ENCODE measurements at places on chromosomes 6 and 20.

- DNase-seq = no peak
Measured at GRCh38 chr6:160519603-160520042, 144.5 kb downstream of the LPA start.

DNA sequence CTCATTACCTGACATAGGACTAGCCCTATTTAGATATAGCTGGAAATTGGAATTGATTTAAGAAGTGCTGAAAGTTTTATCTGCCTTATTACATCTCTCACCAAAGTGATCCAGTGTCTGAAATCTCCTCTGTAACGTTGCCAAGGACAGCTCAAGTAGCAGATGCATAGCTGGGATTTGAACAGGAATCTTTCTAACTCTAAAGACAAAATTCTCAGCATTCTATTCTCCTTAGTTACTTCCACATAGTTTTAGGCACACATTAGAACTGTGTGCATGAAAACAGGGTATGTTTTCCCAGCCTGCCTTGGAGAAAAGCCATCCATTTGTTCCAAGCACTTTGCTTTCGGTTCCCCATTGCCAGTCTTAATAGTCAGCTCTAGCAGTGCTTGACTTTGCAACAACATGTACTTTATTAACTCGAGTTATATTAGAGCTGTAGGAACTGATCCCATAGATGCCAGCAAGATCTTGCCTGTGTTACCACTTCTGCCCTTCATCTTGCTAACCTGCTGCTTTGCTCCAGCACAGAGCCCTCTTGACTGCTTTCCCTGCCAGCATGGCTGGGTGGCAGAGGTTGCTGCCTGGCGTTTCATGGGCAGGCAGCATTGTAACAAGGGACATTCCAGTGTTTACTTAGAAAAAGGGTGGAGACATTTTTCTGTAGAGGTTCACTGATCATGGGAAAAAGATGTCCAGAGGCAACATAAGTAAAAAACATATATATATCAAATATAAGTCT lies 56.1 kb upstream of the STMND1 start:
- no peak for DNase-seq

GRCh38 chr20:61599061-61599531 lies 347.0 kb downstream of the CDH4 start:
- no peak for DNase-seq

DNA sequence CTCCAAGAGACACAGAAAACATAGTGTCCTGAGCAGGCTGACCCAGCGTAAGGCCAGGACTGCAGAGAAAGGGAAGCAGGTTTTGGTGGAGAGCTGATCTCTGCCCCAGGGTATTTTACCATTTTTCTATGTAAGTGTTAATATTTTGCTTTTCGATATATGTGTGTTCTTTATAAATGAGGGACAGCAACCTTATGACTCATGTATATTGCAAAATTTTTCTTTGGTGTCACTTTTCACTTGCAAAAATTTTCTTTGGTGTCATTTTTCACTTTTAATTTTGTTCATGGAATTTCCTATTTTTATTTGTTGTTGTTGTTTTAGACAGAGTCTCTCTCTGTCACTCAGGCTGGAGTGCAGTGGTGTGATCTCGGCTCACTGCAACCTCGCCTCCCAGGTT lies 34.6 kb upstream of the PXDC1 start:
- DNase-seq = no peak

GRCh38 chr20:49028684-49029083 lies 17.4 kb upstream of the CSE1L start:
- no peak for DNase-seq

DNA sequence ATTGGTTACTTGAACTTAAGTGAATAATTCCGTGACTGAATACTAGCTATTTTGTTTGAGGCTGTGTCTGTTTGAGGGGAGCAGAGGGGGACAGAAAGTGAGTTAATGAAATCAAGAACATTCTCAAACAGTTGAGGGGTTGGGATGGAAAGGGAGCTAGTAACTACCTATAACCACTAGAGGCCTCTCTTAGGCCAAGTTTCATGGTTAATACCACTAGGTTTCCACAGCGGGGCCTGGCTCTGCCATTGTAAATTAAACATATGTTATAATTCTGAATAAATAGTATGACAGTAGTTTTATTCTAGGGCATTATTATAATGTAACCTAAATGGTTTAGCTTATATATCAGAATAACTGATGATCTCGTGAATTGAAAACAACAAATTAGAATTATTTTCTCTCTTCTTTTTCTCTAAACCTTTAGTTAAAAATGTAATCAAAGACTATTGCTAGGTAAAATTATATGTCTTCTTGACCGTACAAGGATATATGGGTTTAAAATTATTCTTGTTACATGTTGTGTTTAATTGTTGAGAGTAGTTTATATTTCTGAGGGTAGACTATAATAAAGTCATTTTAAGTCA lies 108.1 kb downstream of the BCKDHB start:
- DNase-seq = no peak

DNA sequence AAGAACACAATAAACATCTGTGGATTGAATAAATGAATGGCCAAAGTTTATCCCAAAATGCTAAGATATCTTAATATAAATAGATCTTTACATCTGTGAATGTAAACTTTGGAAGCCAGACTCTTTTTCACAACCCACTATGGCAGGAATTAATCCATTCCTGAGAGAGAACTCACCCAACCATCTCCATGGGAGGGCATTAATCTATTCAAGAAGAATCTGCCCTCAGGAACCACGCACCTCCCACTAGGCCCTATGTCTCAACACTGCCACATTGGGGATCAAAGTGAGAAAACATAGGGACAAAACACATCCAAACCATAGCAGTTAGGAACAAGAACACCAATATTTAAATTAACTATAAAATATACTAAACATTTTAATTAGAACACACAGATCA lies 3.4 kb downstream of the UBE3D start:
- DNase-seq = no peak

DNA sequence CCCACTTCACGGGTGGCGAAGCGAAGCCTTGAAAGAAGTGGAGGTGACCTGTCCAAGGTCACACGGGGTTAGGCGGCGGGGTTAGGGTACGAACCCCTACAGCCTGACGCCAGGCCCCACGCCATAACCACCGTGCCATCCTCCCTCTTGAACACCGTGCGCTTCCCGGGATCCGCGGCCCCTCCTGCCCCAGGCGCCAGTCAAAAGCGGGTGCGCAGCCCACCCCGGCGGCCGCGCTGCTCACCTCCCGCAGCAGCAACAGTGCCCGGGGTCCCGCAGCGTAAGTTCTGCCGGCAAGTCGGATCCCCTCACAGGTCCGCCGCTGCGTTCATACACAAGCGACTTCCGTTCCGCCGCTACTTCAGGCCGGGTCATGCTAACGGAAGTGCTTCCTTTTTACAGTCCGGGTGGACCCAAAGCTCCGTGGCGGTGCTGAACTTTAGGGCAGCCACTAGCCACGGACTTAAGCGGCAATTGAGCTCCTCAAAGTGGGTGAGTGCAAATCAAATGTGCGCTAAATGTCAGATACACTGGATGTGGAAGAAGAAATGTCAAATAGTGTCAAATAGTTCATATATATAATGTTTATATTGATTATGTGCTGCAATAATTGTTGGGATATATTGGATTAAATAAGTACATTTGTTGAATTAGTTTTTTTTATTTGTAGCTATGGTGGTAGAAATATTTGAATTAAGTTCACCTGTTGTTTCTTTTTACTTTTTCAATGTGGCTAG lies at the start of gene CDK5RAP1:
CDK5RAP1 (minus strand) TSS at position 336 of the 737 bp plus-strand sequence. CDS start 4,455 bp downstream, outside the sequence.
- DNase-seq = peak; percentile 63

DNA sequence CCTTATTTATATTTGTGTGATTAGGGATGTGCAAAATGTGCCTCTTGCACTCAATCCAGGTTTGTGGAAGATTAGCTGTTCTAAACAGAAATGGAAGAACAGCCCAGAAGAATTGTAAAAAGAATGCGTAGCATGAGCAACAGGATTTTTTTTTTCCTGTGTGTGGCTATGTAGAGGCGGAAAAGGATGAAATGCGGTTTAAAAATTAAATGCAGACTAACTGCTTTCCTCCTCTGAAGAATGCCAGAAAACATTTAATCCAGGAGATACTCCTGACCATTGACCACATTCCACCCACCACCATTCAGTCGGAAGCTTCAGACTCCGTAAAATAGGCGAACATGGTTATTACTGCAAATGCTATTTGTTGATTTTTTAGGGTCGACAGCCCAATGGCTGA lies 83.4 kb downstream of the BMP6 start:
- DNase-seq = no peak

DNA sequence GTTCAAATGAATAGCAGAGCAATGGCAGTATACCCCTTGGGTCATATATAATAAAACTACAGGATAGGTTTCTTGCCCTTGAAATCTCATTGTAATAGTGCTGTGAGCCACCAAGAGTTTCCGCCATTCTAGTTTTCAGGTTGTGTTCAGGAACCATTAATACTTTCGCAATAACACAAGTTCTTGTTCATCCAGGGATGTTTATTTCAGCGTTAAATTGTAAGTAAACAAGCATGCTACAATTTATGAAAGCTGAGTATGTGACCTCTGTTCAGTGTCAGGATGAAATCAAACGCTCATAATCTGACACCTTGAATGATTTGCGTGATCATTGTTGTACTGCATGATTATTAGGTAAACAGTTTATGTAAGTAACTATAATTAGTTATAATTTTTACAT lies 22.8 kb downstream of the ANKS1A start:
- DNase-seq = no peak

- DNase-seq = no peak
Measured at GRCh38 chr6:128114164-128114563, 213.3 kb upstream of the THEMIS start.

GRCh38 chr6:49202924-49203536 lies 260.0 kb downstream of the MMUT start:
- DNase-seq = no peak

All from stimulated activated CD4-positive, alpha-beta T cell treated with anti-CD3 and anti-CD28 coated beads, Interleukin-1b, Interleukin-23, amount 100 ng/mL, for 1 hour (primary cell).